ENCODE measurements at places on chromosomes 11 and 22.
A peak's percentile ranks its signal among the peaks of the same experiment; 100 is the strongest.

GRCh38 chr11:114058026-114058706 lies 1.3 kb upstream of the ZBTB16 start:
- DNase-seq = no peak

DNA sequence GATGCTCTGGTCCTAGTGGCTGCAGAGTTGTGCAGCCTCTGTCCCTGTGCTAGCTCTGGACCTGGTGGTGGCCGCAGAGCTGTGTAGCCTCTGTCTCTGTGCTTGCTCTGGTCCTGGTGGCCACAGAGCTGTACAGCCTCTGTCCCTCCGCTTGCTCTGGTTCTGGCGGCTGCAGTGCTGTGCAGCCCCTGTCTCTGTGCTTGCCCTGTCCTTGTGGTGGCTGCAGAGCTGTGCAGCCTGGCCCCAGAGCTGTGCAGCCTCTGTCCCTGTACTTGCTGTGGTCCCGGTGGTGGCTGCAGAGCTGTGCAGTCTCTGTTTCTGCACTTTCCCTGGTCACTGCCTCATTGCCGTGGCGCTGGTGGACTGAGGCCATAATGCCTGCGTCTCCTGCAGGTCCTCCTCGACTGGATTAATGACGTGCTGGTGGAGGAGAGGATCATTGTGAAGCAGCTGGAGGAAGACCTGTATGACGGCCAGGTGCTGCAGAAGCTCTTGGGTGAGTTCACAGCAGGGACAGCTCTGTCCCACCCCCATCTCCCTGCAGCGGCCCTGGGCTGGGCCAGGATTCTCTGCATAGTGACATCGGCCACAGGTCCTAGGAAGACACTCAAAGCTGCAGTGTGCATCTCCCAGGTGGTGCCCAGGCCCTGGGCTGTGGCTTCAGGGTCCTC lies 61.9 kb upstream of the PARVG start:
- DNase-seq = no peak

GRCh38 chr11:128424851-128425285 lies 162.5 kb downstream of the ETS1 start:
- no peak for DNase-seq

- no peak for DNase-seq
Observed at GRCh38 chr11:1917523-1918435, 1.7 kb upstream of the TNNT3 start.

DNA sequence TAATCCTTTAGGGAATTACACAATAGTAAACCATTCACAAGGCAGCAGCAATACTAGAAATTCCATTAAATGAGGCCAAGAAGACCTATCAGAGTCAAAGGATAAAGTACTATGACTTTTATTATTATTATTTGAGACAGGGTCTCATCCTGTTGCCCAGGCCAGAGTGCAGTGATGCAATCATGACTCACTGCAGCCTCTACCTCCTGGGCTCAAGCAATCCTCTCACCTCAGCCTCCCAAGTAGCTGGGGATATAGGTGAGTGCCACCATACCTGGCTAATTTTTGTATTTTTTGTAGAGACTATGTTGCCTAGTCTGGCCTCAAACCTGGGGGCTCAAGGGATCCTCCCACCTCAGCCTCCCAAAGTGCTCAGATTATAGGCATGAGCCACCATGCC lies 51.8 kb downstream of the TTC28 start:
- DNase-seq = no peak

- no peak for DNase-seq
Observed at GRCh38 chr11:115469361-115469760, 34.9 kb downstream of the CADM1 start.

DNA sequence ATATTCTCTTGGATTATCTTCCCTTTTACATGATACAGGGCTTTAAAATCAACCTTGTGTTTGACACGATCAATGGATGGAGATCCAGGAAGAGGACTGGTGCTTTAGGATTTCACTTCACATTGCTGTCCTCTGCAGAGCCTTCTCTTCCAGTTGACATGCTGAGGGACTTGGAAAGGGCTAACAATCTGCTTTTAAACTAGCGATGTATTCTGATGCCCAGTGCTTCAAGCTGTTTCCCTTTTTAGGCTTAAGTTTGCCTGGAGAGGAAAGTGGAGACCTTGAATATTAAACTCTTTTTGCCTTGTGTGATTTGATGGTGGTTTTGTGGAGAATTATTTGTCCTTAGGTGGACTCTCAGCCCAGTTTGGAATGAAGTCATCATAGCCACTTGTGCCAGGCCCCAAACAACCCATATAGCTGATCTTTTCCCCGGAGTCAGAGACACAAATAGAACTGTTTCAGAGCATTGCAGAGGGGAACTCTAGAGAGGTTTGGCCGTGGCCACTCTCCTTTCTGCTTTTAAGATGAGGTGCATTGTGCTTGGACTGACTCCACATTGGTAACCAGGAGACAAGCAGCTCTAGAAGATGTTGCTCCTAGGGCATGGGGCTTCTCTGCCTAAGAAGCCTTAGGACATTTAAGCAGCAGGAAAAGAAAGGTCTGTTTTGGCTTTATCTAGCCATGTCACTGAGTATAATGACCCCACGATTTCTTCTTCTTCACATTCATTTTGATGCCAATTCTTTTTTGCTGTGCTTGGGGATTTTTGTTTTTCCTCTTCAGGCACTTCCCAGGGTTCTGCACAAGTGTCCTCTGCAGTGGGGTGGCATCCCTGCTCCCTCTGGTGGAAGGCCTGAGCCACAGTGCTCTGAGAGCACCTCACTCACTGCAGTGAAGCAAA lies 152.8 kb downstream of the NCAM1 start:
- peak; percentile 29 for DNase-seq

- DNase-seq = no peak
Observed at GRCh38 chr11:88327462-88328143, 9.9 kb downstream of the CTSC start.

- no peak for DNase-seq
Observed at GRCh38 chr22:49299821-49300231, 527.8 kb downstream of the BRD1 start.

- DNase-seq = no peak
Observed at GRCh38 chr11:116170526-116171120, 602.2 kb downstream of the BUD13 start.

DNA sequence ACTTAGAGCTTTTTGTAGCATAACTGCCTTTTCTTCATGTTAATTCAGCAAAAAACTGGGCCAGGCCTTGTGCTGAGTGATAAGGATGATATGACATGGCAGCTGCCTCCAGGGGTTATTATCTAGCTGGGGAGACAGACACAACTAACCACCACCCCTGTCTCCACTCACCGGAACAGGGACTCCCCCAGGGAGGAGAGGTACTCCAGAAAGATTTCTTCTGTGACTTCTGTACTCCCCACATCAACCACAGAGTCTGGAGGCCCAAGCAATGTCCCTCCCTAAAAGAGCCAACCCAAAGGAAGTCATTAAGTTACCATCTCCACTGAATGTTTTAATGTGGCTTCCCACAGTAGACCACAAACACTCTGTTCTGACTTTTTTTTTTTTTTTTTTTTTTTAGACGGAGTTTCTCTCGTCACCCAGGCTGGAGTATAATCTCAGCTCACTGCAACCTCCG lies 14.3 kb upstream of the PMM1 start:
- DNase-seq = no peak

GRCh38 chr11:130483124-130483523 lies 34.7 kb downstream of the ADAMTS15 start:
- no peak for DNase-seq

- no peak for DNase-seq
Observed at GRCh38 chr22:24389680-24390079, 37.7 kb upstream of the ADORA2A start.

DNA sequence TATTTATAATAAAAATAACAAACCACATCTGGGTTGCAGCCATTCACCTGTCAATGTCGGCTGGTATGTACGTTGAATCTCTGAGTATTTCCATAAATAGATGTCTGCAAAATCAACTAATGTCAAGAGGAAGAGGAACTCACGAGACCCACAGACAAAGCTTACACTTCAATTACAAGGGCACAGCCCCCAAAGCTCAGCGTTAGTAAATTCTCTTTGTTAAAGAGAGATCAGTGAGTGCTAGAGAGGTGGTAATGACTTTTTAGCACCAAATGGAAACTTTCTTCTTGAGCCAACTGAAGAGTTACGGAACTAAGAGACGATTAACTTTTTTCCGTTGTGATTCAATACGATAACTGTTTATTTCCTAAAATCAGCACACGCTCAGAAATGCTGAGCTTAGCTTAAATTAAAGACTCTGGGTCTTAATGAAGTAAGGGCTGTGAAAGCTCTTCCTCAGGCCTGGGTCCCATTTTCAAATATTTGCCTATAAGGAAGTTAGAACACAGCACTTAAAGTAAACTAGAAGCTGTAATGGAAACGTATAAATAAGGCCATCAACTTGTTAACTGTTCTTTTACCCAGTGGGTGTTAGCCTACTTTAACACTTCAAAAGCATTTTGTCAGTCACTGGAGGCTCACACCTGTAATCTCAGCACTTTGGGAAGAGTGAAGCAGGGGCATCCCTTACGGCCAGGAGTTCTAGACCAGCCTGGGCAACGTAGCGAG lies 22.8 kb upstream of the TFIP11 start:
- DNase-seq = no peak

GRCh38 chr11:86737230-86737629 lies 63.1 kb upstream of the PRSS23 start:
- no peak for DNase-seq

DNA sequence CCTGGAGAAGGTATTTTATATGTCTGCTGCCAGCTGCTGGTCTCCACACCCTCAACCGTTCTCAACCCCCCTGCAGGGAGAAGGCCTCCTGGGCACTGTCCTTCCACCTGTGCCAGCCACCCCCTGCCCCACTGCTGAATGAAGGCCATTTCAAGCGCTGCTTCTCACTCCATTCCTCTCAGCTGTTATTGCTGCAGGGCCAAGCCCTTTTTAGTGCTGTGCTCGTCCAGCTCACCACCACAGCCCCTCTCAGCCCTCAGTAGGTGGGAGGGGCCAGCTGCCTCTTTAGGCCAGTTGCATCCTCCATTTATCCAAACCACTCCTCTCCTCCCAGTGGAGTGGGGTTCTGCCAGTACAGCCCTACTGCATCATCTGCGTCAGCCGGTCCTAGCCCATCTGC lies 1.8 kb upstream of the WBP2NL start:
- DNase-seq = no peak

DNA sequence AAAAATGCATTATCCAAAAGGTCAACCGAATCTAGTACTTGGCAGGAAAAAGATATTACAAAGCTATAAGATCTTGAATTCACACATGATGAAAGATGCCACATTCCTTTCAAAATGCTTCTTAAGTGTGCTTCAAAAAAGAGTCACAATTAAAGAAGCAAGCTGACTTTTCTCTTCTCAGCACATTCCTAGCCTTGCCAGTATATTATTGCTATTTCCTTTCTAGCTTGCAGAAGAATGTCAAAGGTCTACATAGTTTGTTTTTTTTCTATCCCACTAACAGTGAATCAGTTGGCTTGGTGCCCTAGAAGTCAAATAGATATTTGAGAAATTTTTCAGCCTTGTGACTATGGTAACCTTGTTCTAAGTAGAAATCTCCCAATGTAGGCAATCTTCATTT lies 56.8 kb downstream of the GUCY1A2 start:
- peak; percentile 91 for DNase-seq

- no peak for DNase-seq
Observed at GRCh38 chr11:13303668-13304649, 26.4 kb downstream of the BMAL1 start.

DNA sequence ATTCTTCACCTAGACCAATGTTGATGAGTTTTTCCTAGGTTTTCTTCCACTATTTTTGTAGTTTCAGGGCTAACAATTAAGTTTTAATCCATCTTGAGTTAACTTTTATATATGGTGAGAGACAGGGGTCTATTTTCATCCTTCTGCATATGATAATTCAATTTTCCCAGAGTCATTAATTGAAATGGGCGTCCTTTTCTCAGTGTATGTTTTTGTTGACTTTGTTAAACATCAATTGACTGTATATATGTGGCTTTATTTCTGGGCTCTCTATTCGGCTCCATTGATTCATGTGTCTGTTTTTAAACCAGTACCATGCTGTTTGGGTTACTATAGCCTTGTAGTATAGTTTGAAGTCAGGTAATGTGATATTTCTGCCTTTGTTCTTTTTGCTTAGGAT lies 282.1 kb downstream of the INSC start:
- no peak for DNase-seq

GRCh38 chr22:37115032-37115431 lies 5.5 kb upstream of the TMPRSS6 start:
- no peak for DNase-seq

- DNase-seq = peak; percentile 13
Observed at GRCh38 chr11:86999859-87000753, 37.6 kb upstream of the TMEM135 start.

DNA sequence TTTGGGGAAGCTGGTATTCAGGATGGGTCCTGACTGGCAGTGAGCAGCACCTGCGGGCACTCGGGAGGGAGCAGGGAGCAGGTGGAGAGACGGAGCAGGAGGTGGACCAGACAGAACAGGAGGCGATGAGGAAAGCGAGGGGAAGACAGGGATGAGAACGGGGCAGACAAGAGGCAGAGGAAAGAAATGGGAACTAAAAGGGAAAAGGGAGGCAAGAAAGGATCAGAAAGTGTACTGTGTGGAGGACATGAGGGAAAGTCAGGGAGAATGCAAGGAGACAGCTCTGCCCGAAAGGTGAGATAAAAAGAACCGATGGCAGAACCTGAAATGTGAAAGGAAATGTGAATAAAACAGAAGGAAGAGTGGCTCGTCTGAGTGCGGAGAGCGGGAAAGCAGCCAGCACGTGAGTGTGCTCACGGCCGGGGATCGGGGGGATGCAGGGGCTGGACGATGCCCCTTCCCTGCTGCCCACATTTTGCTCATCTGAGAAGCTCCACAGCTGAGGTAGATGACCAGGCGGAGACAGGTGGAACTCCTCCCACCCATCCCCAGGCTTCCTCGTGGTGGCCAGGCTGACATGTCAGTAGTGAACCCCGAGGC lies 494.4 kb upstream of the B3GAT1 start:
- DNase-seq = no peak

DNA sequence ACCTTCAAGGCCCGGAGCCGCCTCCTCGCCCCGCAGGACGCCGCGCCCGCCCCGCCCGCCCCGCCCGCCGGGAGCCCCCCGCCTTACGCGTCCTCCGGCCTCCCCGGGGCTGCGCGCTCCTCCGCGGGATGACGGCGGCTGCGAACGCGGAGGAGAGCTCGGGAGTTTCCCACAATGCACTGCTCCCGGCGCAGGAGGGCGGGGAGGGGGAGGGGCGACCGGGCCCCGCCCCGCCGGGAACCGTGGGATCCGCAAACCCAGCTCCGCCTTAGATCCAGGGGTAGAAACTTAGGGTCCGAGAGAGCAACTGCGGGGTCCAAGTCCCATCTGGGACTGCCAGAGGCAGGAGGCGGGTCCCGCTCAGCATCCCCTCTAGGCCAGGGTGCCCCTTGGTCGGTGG lies at the start of gene CEND1:
Gene CEND1 (minus strand): TSS at position 148 of the 400 bp plus-strand sequence. CDS start 1,514 bp downstream, outside the sequence.
- peak; percentile 53 for DNase-seq

- DNase-seq = no peak
Observed at GRCh38 chr11:3052109-3052479, 5.1 kb downstream of the CARS1 start.

Measured in EL (cell line).